ENCODE measurements at places on chromosomes 16 and 17. TPM values are rescaled to one million over a fixed set of nuclear protein-coding genes. Genes with fewer than 3 reads are reported as not detected.

DNA sequence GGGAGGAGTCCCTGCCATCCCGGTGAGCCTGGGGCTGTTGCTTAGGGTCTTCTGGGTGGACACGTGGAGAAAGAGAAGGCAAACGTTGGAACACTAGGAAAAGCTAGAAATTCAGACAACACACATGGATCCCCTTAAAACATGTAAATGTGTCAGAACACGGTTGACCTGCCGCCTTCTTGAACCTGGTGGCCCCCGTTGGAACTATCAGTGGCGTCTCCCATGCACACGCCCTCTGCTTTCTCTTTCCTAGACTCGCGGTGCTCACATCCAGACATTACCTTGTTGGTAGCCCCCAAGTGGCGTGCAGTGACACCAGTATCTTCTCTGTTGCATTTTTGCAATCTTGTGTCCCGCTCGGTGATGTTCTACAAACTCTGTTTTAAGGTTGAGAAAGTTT is 18.6 kb downstream of the CIBAR2 start:
- H3K4me1 ChIP-seq = peaks cover 5% of the 10 kb centered on the region
- H3K27ac ChIP-seq = no peak overlapping the region

GRCh38 chr17:39208893-39209292 is 8.8 kb downstream of the RPL19 start:
- H3K27me3 ChIP-seq = no peaks in the 10 kb centered on the region
- no peak for DNase-seq
- peaks cover 7% of the 10 kb centered on the region for H3K4me1 ChIP-seq

- no peaks in the 10 kb centered on the region for H3K36me3 ChIP-seq
- DNase-seq = no peak
- H3K27ac ChIP-seq = no peak overlapping the region
- H3K4me1 ChIP-seq = peaks cover 13% of the 10 kb centered on the region
- H3K27me3 ChIP-seq = no peaks in the 10 kb centered on the region
Observed at GRCh38 chr16:53953336-53953735, 249.4 kb downstream of the FTO start.

- H3K4me3 ChIP-seq = peak within 1 kb of the TSS; percentile 73
- peak; percentile 98 for DNase-seq
- no peaks in the 10 kb centered on the region for H3K27me3 ChIP-seq
- H3K27ac ChIP-seq = peak within 1 kb of the TSS; percentile 90
- H3K4me1 ChIP-seq = peaks cover 22% of the 10 kb centered on the region
Observed at GRCh38 chr16:30096105-30096861, at the start of gene YPEL3. YPEL3 (minus strand) TSS chr16:30096213; CDS start chr16:30095482, 731 bp downstream.

- no peaks in the 10 kb centered on the region for H3K4me1 ChIP-seq
- DNase-seq = no peak
- no peaks in the 10 kb centered on the region for H3K36me3 ChIP-seq
- H3K27me3 ChIP-seq = no peaks in the 10 kb centered on the region
- H3K27ac ChIP-seq = no peak overlapping the region
Observed at GRCh38 chr16:12719972-12720371, 83.7 kb downstream of the CPPED1 start.

The SDR42E2 gene
- total RNA-seq = not detected

The SLC5A2 gene
- 1.4 TPM for total RNA-seq

DNA sequence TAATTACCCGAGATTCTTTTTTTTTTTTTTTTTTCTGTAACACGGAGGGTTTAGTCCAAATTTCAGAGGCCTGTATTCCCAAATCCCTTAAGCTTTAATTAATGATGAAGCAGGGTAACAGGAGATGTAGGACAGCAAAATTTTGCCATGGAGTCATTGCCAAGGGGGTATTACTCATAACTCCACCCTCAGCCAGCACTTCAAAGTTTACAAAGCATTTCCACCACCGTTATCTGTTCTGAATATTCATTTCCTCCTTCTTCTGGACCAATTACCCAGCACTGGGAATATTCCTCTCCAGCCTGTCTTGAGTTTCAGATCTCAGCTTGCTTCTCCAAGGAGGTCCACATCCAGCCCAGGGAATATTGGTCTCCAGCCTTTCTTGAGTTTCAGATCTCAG is 747.5 kb upstream of the EEF2KMT start:
- H3K4me3 ChIP-seq = no peak overlapping the region
- no peaks in the 10 kb centered on the region for H3K27me3 ChIP-seq
- DNase-seq = no peak

The DNAI2 gene
- not detected for total RNA-seq

The KRT33B gene
- total RNA-seq = not detected

GRCh38 chr16:66003201-66003600 is 363.3 kb upstream of the CDH5 start:
- no peak overlapping the region for H3K27ac ChIP-seq
- no peaks in the 10 kb centered on the region for H3K36me3 ChIP-seq
- no peaks in the 10 kb centered on the region for H3K27me3 ChIP-seq
- no peak overlapping the region for H3K4me3 ChIP-seq

- H3K4me3 ChIP-seq = no peak overlapping the region
- H3K27me3 ChIP-seq = no peaks in the 10 kb centered on the region
- no peaks in the 10 kb centered on the region for H3K36me3 ChIP-seq
- no peak for DNase-seq
Observed at GRCh38 chr17:4513113-4514032, 14.7 kb downstream of the SPNS2 start.

GRCh38 chr17:71975331-71975801 is 145.5 kb upstream of the SOX9 start:
- no peaks in the 10 kb centered on the region for H3K36me3 ChIP-seq
- DNase-seq = peak; percentile 47
- H3K4me3 ChIP-seq = no peak overlapping the region
- no peaks in the 10 kb centered on the region for H3K27me3 ChIP-seq

DNA sequence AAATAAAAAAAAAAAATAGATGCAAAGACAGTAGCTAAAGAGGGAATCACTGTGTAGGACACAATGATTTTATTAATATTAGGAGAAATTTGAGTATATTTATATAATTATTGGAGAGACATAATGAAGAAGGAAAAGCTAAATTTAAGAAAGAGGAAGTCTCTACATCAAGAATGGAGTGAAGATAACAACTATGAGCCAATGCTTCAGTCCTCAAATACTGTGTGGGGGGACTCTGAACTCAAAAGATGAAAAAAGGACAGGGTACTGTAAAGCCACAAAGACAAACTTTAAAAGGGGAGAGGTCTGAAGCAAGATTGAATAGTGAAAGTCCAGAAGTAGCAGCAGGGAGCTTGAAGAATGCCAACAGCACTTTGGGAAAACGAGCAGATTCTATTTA is 44.7 kb downstream of the SKAP1 start:
- H3K4me1 ChIP-seq = no peaks in the 10 kb centered on the region
- H3K27me3 ChIP-seq = peaks cover 59% of the 10 kb centered on the region
- no peak for DNase-seq
- H3K27ac ChIP-seq = no peak overlapping the region
- no peaks in the 10 kb centered on the region for H3K36me3 ChIP-seq

DNA sequence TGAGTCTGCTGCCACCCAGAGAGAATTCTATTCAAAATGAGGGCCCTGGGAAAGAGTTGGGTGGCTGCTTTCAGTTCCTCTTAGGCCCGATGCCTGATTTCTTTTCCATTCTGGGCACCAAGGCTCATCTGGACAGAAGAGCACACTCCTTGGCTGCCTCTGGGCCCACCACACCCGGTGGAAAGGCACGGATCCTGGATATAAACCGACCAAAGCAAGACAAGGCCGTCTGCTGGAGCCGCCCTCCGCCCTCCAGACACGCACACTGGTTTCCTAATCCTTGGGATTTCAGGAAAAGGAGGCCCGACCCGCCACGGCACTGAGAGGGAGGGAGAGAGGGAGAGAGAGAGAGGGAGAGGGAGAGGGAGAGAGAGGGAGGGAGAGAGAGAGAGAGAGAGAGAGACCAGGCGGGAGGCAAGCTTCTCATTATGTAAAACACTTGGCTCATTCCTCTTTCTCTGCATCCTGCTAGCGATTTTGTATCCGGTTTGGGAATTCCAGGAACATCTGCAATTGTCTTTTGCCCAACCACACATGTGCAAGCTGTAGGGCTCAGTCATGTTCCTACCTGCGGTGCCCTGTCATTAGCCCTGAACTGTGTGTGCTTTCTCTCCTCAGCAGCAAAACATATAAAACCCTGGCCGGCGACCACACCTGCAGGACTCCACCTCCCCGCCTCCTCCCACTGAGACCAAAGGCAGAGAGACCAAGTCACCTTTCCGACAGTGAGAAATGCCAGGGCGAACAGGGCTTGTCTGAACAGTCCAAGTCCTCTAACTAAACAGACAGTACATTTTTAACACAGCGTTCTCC is 347.2 kb downstream of the SOX9 start:
- H3K4me3 ChIP-seq = no peak overlapping the region
- H3K36me3 ChIP-seq = no peaks in the 10 kb centered on the region
- H3K4me1 ChIP-seq = peaks cover 4% of the 10 kb centered on the region

DNA sequence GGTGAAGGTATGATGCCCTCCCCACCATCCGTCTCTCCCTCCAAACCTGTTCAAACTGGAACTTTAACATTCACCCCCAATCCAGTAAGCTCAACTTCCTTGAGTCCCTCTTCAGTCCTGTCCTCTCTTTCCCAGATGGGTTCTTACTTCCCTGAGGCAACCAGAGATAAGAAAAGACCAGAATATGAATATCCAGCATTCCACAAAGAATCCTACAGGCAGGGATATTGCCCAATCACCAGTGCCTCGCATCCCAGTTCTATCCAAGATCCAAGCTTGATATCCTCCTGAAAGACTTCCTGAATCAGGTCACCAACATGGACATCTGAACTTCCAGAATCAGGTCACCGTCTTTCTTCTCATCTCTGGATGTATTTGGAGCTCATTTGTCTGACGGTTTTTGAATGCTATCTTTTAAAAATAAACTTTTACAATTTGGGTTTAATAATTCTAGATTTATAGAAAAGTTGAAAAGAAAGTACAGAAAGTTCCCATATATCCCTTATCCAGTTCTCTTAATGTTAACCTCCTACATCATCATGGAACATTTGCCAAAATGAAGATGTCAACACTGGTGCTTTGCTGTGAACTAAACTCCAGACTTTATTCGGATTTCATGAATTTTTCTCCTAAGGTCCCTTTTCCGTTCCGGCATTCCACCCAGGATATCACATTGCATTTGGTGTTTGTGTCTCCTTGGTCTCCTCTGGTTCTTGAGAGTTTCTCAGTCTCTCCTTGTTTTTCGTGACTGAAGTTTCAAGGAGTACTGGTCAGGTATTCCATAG is 13.7 kb upstream of the COL1A1 start:
- no peaks in the 10 kb centered on the region for H3K27me3 ChIP-seq
- peak overlapping the region; percentile 13 for H3K27ac ChIP-seq
- H3K4me1 ChIP-seq = peaks cover 26% of the 10 kb centered on the region
- H3K4me3 ChIP-seq = no peak overlapping the region
- no peaks in the 10 kb centered on the region for H3K36me3 ChIP-seq

DNA sequence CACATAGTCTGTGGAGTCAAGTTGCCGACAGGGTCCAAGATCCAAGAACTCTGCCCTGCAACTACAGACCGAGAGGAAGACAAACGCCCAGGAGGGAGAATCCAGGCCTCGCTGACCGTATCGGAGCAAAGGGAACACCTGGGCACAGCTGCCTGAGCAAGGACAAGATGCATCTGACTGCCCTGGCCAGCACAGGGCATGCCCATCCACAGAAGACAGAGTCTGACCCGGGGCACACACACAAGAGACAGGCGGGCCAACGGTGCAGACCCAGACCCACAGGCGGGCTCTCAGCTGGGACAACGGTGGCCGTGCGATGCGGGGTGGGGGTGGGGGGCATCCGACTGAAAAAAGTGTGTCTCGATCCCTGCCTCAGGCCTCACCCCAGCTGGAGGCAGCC is 6.2 kb downstream of the RAB40B start:
- DNase-seq = no peak
- H3K36me3 ChIP-seq = no peaks in the 10 kb centered on the region
- H3K4me3 ChIP-seq = no peak overlapping the region
- H3K27ac ChIP-seq = no peak overlapping the region

DNA sequence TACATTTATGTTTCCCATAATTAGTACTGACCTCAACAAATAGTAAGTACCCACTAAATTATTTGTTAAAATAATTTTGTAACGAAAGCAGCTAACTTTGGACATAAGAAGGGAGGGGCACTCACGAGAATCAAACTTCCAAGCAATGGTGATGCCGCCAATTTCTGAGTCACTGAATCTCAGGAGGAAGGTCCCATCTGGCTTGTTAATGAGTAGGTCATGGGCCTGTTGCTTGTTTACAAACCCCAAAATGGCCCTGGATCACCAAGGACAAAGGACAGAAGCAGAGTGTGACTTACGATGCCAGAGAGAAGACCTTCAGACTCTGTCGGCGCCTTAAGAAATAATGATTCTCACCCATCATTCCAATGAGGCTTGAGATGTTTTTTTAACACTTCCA is 15.8 kb upstream of the GHDC start:
- H3K27me3 ChIP-seq = no peaks in the 10 kb centered on the region
- H3K4me1 ChIP-seq = peaks cover 8% of the 10 kb centered on the region
- no peak overlapping the region for H3K4me3 ChIP-seq
- H3K27ac ChIP-seq = no peak overlapping the region

GRCh38 chr17:57470906-57471305 is 214.6 kb downstream of the MSI2 start:
- DNase-seq = no peak
- H3K4me1 ChIP-seq = peaks cover 3% of the 10 kb centered on the region

DNA sequence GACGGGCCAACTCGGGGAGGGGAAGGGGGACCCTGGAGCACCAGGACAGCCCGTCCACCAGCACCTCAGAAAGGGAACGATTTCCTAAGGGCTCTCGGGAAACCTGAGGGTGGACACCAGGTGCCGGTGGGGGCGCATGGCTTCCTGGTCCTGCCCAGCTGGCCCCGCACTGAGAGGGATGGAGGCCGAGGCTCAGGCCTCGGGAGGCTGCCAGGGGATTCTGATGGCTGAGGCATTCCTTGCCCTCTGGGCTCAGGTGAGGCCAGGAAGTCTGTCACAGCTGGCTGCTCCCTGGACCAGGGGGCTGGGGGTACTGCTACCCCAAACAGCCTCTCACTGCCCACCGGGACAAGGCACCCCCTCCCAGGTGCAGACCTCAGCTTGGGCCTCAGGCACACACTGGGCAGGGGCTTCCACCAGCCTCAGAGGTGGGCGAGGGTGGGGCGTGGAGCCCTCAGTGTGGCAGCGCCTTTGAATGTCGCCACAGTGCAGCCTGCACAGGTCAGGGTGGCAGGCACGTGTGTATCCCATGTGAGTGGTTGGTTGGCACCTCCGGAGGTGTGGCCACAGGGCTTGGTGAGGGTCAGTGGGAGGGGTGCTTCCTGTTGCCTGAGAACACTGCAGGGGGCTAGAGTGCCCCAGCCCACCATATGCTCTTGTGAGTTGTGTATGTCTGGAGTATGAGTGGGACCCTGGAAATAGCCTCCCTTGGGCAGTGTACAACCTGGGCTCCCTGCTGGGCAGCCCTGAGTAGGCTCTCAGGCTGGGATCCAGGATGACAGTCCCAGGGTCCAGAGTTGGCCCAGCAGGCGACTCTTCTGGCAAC is 3.9 kb upstream of the FSCN2 start:
- no peaks in the 10 kb centered on the region for H3K36me3 ChIP-seq
- H3K4me3 ChIP-seq = no peak overlapping the region
- H3K27me3 ChIP-seq = peaks cover 76% of the 10 kb centered on the region
- no peak for DNase-seq

GRCh38 chr17:16462070-16462864 is 29.7 kb downstream of the LRRC75A start:
- no peaks in the 10 kb centered on the region for H3K27me3 ChIP-seq
- no peak for DNase-seq
- H3K27ac ChIP-seq = no peak overlapping the region
- no peaks in the 10 kb centered on the region for H3K36me3 ChIP-seq
- no peaks in the 10 kb centered on the region for H3K4me1 ChIP-seq
